ENCODE measurements at places on chromosomes 7 and 10.

DNA sequence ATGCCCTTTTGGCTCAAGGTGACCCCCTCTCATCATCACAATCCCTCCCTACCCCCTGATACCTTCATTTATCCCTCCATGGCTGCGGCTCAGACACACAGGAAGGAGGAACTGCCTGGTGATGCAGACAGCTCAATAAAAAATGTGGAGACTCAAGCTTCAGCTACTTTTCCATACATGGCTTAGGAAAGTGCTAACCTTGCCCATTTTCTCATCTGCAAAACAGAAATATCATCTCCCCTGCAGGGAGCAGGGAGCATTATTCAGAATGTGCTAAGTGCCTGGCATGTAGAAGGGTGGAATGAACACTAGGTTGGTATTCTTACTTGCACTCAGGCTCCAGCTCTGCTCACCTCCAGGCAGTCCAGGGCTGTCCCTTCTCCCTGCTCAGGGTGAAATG, 23.8 kb downstream of the CXCL12 start:
- no peak for DNase-seq

DNA sequence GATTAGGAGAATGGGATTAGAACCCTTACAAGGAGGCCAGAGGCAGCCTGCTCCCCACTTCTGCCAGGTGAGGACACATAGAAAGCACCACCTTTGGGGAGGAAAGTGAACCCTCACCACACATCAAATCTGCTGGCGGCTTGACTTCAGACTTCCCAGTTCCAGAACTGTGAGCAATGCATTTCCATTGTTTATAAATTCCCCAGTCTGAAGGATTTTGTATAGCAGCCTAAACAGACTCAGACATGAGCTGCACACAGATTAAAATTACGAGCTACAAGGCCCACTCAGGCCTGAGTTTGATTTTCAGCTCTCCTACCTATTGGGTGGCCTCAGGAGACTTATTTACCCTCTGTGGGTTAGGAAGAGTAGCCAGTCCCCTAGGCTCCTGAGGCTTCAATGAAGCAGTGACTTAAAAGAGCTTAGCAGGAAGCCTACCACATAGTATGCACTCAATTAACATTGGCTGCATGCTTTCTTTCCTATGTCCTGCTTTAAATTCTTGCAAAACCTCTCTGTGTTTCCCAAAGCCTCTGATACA, 350.7 kb upstream of the ZMIZ1 start:
- peak; percentile 29 for DNase-seq

DNA sequence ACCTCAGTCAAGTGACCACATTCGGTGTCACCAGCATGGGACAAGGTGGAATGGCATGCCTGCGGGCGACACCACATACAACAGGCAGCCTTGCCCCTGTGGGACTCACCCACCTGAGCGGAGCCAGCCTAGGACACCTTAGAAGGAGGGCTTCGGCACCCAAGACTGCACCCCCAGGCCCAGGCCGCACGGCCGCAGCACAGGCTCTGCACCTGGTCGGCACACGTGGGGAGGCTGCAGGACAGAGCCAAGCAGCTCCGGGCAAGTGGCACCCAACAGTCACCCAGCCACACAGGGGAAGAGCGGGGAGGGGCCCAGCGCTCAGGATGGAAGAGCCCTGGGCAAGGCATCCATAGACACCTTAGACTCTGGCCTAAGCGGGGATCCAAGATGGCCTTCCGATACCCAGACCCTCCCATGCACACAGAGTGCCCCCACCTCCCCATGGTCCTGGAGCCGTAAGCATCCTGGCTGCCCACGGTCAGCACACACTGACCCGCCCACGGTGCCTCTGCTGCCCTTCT, 16.1 kb upstream of the GPER1 start:
- no peak for DNase-seq

- no peak for DNase-seq
Observed at GRCh38 chr7:41861642-41862041, 158.8 kb upstream of the INHBA start.

- no peak for DNase-seq
Observed at GRCh38 chr7:94344826-94345225, 49.9 kb upstream of the COL1A2 start.

GRCh38 chr7:142450206-142450605, 192.3 kb upstream of the PRSS58 start:
- DNase-seq = peak; percentile 41

DNA sequence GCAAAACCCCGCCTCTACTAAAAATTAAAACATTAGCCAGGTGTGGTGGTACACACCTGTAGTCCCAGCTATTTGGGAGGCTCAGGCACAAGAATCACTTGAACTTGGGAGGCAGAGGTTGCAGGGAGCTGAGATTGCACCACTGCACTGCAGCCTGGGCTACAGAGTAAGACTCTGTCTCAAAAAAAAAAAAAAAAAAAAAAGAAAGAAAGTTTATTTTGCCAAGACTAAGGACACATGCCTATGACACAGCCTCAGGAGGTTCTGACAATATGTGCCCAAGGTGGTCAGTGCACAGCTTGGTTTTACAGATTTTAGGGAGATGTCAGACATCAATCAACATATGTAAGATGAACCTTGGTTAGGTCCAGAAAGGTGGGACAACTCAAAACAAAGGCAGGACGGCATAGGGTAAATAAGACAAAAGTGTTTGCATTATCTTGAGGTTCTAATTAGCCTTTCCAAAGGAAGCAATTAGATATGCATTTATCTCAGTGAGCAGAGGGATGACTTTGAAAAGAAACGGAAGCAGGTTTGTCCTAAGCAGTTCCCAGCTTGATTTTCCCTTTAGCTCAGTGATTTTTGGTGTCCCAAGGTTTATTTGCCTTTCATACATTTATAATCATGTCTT, 20.7 kb upstream of the OTUD1 start:
- DNase-seq = no peak

DNA sequence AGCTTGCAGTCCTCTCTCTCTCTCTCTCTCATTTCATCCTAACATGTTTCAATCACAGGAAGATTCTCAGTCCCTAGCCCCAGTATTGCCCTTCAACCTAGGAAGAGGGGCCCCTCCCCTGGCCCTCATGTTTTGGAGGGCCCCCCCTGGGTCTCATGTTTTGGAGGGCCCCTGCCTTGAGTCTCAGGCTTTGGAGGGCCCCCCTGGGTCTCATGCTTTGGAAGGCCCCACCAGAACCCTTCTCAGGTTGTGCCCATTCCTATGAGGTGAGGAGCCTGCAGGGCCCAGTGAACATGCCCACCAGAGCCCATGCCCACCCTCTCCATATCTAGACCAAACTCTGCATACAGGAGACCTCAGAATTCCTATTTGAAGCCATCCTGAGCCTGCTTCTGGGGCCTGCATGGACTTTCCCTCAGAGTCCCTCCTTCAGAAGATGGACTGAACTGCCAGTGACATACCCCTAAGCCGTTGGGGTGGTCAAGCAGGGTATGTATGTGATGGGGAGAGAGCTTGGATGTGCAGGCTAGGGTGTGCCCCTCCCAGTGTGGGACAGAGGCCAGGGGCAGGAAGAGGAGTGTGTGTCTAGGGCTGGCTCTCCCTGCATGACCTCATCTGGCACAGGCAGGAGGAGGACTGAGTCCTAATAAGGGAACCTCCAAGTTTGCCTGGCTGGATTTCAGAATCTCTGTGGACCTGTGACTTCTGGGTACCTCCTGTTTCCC, 8.1 kb upstream of the VDAC2 start:
- no peak for DNase-seq

GRCh38 chr7:2212906-2213305, 19.8 kb downstream of the MAD1L1 start:
- no peak for DNase-seq

DNA sequence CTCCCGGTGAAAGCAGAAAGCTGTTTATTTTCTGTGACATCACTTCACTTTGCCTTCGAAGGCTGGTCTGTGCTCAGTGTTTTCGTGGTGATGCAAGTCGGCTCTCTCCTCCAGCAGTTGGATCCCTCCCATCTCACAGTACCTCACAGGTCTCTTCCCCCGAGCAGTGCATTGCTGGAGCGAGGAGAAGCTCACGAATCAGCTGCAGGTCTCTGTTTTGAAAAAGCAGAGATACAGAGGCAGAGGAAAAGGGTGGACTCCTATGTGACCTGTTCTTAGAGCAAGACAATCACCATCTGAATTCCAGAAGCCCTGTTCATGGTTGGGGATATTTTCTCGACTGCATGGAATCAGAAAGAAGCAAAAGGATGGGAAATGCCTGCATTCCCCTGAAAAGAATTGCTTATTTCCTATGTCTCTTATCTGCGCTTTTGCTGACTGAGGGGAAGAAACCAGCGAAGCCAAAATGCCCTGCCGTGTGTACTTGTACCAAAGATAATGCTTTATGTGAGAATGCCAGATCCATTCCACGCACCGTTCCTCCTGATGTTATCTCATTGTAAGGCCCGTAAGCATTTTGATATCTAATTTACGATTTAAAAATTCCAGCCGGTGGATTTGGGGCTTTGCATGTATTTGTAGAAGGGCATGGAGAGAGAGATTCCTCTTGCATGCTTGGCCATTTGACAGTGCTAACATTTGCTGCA, at the start of gene LGI1:
LGI1 (plus strand) TSS at position 136 of the 707 bp plus-strand sequence; CDS start at position 345, 209 bp downstream.
- peak; percentile 63 for DNase-seq

DNA sequence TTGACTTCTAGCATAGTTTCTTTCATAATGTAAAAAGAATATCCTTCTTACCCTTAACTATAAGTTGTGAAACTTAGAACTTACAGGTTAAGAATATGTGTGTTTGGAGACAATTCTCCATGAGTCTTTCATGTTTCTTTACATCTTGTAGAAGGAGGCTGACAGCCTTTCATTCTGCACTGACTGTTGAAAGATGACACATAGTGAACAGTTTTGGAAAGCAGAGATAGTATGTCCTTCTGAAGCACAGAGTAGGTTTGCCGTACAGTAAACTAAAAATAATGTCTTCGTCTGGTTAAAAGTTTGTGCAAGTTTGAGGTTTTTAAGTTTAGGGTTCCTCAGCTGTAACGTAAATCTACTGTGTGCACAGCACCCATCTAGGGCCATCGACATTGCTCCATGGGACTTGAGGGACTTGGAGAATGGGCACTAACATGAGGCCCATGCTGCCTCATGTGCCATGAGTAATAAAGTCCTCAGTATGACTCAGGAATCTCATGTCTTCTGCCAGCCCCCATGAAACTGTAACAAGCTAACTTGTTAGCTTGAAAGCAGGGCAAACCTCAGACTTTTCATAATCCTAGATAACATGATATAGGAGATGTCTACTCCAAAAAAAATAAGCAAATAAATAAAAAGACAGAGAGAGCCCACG, 24.5 kb upstream of the ELAPOR2 start:
- DNase-seq = no peak

DNA sequence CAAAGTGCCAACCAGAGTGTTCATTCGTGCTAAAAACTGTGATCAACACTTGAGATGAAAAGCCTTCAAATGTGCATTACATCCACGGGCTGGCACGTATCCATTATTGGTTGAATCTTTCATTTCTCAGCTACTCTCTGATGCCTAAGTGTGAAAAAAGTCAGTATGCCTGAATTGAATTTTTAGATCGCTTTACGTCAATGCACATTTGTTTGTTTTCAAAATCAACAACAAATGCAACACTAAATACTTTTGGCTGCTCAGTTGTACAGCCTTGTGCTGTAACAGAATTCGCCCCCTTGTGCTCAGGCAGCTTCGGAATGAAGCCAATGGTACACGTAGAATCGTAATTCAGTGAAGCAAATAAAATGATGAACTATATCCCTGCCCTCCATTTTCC, 446.5 kb upstream of the NRP1 start:
- DNase-seq = no peak

DNA sequence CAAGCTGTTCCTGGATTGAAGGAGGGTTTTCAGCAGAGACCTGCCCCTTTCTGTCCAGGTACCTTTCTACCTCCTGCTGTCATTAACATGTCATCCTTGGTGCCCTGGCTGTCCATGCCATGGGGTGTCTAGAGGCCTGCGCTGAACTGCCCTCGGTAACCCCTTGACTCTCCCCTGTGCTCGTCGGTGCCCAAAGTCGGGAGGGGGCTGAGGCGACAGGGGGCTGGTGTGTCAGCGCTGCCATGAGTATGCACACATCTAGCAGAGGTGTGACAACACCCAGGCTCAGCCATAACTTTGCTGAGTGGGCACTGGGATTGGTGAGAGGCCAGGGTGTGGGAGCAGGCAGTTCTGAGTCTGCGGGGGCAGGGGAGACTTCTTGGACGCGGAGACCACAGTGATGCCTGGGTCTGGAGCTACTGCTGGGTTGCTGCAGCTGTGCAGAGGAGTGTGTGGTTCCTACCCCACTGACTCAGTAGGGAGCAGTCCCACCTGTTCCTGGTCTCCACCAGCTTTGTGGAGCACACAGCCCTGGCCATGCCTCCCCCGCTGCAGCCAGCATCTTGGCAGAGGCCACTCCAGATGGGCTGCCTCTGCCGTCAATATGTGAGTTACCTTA, 376.2 kb upstream of the SEMA3C start:
- DNase-seq = no peak

DNA sequence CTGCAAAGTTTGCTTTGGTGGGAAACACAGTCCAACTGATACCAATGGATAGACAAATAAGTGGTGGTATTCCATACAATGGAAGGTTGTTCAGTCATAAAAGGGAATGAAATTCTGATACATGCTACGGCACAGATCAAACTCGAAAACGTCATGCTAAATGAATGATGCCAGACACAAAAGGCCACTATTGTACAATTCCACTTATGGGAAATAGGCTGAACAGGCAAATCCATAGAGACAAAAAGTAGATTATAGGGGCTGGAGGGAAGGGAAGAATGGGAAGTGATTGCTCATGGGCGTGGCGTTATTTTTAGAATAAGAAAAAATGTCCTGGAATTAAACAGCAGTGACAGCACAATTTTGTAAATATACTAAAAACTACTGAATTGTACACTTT, 66.0 kb upstream of the FOXK1 start:
- DNase-seq = no peak

GRCh38 chr7:72078301-72078700, 333.8 kb downstream of the CALN1 start:
- DNase-seq = no peak

GRCh38 chr10:8539056-8539455, 484.6 kb downstream of the GATA3 start:
- no peak for DNase-seq

- no peak for DNase-seq
Observed at GRCh38 chr10:74227697-74228424, 76.8 kb downstream of the ADK start.

- no peak for DNase-seq
Observed at GRCh38 chr7:154633641-154634040, 369.3 kb downstream of the PAXIP1 start.

- DNase-seq = no peak
Observed at GRCh38 chr10:75263806-75264205, 28.0 kb upstream of the COMTD1 start.

- no peak for DNase-seq
Observed at GRCh38 chr7:45132708-45133320, 21.3 kb upstream of the TBRG4 start.

- DNase-seq = peak; percentile 55
Observed at GRCh38 chr7:85172530-85172941, 14.3 kb downstream of the SEMA3D start.

- DNase-seq = no peak
Observed at GRCh38 chr7:107751113-107751512, 7.2 kb downstream of the CBLL1 start.

- DNase-seq = no peak
Observed at GRCh38 chr7:29197916-29198315, 3.3 kb downstream of the CHN2 start.

DNA sequence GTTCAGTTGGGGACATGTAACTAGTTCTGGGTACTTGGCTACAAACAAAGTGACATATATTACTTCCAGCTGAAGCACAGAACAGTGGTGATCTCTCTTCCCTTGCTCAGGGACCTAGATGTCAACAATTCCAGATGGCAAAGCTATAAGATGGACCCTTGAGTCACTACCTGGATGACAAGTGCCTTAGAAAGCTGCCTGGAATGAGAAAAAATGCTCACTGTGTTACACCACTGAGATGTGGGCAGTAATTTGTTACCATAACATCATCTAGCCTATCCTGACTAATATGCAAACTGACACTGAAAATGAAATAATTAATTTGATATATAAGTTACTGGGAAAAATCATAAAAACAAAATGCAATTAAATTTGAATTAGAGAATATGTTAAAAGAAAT, 16.4 kb upstream of the CTTNBP2 start:
- DNase-seq = no peak

Data from tongue (tissue), 3 donors.